CD4-positive, alpha-beta T cell treated with Interleukin-1 beta for 1 hour (primary cell): ENCODE measurements at places on chromosomes 16 and 17.
A peak's percentile ranks its signal among the peaks of the same experiment; 100 is the strongest.

GRCh38 chr17:68819465-68819864 is 135.7 kb downstream of the ABCA8 start:
- DNase-seq: no peak

GRCh38 chr17:1590747-1591473 is 28.3 kb upstream of the PITPNA start:
- no peak for DNase-seq

DNA sequence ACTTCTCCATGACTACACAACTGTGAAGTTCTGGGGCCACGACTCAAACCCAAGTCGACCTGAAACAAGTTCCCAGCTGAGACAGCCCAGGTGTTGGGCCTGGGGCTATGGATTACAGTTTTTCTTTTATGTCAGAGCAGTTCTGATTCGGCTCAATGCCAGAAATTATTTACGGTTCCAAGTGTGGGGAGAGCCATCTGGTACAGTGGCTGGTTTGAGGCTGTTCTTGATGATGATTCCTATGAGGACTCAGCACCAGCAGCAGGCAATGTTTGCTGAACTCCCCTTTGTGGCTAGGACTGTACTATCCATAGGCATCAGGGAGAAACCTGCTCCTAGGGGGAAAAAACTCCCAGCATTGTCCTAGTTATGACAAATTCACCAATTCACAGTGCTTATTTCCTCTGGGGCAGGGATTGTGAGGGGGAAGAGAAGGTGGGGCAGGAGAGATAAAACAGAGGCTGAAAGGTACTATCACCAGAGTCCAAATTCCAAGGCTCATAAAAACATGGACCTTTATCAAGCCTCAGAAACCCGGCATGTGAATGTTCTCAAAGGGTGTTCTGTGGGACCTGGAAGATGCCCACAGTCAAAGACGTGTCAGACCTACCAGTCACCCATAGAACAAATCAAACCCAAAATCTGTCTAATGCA is 18.2 kb upstream of the CMTM4 start:
- DNase-seq: no peak

- DNase-seq: no peak
These were observed 22.1 kb upstream of the HNF1B start for GRCh38 chr17:37766971-37767370.

GRCh38 chr17:82295472-82295814 is 21.9 kb upstream of the CSNK1D start:
- DNase-seq: no peak

- DNase-seq: no peak
These were observed 294.6 kb downstream of the CNTNAP4 start for GRCh38 chr16:76571755-76572154.

GRCh38 chr17:50631195-50631907 is 3.3 kb upstream of the ABCC3 start:
- no peak for DNase-seq

DNA sequence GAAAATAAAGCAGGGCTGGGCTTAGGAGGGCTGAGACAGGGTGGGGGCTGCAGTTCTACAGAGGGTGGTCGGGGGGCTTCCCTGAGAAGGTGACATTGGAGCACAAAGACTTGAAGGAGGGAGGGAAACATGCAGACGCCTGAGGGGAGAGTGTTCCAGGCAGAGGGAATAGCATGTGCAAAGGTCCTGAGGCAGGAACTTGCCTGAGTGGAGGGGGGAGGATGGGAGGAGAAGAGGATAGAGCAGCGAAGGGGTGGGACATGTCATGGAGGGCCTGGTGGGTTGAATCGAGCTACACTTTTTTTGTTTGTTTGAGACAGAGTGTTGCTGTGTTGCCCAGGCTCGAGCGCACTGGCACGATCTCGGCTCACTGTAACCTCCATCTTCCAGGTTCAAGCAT is 33.0 kb downstream of the GINS3 start:
- DNase-seq: no peak

GRCh38 chr17:16933317-16934132 is 38.4 kb downstream of the TNFRSF13B start:
- DNase-seq: no peak

DNA sequence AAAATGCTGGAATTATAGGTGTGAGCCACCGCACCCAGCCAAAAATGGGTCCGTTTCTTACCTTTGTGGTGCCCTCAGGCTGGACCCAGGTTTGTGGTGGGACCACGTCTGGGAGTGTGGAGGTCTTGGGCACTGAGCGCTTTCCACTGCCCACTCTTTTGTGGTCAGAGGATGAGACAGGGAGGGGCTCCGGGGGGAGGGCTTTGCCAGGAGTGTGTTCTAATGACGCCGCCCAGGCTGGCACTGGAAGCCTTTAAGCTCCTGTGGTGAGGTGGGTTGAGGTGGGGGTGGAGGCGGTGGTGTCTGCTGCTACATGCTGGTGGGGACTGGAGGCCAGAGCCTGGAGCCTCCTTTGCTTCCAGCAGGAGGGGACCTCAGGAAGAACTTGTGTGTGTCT is 12.8 kb upstream of the ADCY7 start:
- no peak for DNase-seq

- no peak for DNase-seq
These were observed 61.8 kb downstream of the EMP2 start for GRCh38 chr16:10518479-10519041.

- no peak for DNase-seq
These were observed 84.9 kb downstream of the TMEM114 start for GRCh38 chr16:8505327-8505991.

GRCh38 chr16:85869785-85870558 is 29.0 kb upstream of the IRF8 start:
- no peak for DNase-seq

DNA sequence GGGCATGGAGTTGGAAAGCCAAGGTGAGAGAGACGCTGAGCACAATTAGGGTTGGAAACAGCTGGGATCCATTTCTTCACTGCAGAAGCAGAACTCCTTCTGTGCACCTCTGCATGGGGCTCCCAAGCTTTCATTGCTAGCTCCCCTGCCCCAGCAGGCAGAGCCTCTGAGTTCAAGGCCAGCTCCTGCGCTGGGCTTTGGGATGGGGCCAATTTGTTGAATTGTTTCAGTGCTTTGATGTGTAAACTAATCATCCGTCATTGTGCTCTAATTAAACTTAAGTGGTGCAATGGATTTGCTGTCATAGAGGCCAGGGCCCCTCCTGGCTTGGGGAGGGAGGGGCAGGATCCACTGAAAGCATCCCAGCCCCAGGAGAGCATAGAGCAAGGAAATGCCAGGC is 13.5 kb upstream of the LYRM9 start:
- no peak for DNase-seq

DNA sequence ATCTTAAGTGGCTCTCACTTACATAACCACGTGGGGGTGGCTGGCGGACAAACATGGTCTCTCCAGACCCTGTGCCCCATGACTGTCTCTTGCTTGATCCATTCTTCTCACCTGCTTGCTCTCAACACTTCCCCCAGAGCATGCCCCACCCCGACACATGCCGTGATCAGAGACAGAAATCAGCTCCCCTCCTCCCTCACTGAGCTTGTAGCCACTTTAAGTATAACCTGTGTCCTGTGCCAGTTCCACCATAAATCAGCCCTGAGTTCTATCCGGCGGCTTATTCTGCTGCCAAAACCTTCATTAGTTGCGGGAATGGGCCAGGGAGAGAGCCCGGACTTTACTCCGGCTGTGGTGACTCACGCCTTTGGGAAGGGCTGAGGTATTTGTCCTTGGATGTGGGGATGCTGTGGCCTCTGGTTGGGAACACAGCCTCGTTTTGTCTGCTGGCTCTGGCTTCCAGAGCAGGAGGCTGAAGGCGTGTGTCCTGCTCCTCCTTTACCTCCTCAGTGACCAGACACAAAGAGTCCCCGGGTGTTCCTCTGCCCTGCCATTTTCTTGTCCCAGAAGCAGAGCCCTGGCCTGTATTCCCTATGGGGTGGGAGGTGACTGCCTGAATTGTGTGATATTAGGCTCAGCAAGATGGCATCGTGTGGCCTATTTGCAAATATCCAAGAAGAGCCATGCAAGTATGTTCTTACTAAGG is 21.1 kb downstream of the ANKRD40 start:
- no peak for DNase-seq

GRCh38 chr17:1413281-1413791 is 13.3 kb upstream of the YWHAE start:
- DNase-seq: no peak

DNA sequence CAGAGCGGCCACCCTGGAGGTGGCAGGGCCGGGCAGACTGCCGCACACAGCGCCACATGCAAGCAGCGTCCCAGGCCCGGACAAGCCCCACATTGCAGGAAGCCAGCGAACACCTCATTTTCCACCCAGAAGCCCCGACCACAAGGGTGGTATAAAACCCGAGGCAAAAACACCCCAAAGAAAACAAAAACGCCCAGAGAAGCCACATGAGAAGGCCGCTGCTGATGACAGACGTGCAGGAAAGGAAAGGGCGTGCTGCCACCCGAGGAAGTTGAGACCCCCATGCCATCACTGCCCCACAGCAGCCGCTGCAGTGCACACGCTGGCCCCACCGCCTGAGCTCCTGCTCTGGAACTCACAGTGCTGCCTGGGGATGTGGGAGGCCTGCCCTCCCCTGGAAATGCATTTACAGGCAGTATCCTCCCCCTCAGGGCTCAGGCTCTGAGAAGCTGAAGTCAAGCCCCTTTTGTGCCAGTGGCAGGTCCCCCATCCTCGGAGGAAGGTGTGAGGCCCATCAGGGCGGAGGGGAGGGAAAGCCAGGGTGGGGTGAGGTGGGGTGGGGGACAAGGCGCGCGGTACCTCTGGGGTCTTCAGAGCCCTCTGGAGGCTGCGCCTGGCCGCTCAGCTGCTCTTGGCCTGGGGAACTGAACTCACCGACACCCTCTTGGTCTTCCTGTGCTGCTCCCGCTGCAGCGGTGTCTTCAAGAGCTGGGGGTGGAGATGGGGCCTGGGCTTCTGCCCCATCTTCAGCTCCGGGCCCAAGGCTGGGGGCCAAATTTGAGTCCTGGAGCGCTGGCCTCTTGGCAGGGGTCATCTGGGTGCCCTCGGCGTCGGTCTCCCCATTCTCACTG is 62.0 kb downstream of the IL21R start:
- DNase-seq: peak; percentile 71

DNA sequence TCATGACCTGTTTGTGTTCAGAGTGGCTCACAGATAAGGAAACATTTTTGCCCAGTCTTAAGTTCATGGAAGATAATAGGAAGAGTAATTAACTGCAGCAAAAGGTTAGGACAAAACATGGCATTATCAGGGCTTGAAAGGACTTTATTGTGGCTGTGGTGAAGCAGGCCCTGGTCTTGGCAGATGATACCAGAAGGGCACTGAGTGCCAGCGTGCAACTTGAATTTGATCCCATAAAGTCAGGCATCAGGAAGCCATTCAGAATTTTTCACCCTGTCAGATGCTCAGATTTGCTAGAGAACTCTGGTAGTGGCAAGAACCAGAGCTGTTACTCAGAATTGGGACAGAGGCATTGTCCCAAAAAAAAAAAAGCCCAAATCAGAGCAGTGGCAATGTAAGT is 11.2 kb upstream of the COG7 start:
- no peak for DNase-seq

DNA sequence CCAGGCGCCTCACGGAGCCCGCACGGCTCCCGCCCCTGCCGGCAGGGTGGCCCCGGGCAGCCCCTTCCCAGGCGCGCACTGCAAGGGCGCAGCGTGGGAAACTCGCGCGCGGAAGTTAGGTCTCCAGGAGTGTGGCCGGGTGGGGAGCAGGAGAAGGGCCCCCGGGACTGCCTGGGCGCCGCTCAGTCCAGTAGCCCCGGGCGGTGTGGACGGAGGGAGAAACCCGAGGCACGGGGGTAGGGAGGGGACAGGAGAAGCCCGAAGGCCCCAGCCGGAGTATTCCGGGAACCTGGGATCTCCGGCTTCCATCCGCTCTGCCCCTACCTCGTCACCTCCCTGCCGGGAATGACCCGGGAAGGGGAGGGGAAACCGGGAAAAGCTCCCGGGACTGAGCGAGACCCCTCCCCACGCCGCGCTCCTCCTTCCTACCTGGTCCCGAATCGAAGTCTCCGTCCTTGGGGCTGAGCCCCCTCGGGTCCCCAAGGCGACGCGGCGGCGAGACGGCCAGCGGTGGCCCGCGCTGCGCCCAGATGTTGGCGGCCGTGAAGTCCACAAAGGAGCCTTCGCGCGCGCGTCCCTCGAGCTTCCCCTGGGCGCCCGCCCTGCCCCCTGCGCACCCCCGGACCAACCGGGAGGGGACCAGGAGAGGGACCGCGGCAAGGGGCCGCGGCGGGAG is 418 bp downstream of the SOCS3 start:
- no peak for DNase-seq

- DNase-seq: no peak
These were observed 2.8 kb upstream of the ATXN2L start for GRCh38 chr16:28820016-28820415.

DNA sequence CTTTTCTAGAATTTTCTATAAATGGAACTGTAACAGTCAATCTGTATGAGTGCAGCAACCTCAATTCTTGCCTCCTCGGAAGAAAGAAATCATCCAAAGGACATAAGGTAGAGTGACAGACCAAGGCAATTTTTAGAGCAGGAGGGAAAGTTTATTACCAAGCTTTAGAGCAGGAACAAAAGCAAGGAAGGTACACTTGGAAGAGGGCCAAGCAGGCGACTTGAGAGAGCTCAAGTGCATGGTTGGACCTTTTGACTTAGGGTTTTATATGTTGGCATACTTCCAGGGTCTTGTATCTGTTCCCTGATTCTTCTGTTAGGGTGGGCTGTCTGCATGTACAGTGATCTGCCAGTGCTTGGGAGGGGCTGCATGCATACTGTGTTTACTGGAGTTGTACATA is 50.3 kb downstream of the SCNN1G start:
- DNase-seq: no peak

GRCh38 chr17:56038131-56038530 is 115.1 kb upstream of the ANKFN1 start:
- DNase-seq: no peak

DNA sequence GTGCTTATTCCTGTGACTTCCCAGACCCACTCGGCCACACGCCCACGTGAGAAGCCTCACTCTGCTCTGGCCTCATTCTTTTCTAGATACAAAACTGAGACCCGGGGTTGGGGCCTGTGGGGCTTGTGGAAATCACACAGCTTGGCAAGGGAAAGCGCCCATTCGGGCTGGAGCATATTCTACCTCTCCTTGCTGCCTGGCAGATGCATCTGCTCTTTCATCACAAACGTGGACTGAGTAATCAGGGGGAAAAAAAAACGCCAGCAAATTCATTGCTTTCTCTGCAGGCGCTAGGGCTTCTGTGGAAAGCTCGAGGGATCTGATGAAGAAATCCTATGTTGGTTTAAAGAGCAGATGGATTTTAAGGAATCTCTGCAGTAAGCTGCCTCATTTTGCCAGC is 44.4 kb downstream of the DNAH9 start:
- DNase-seq: no peak

GRCh38 chr16:30473231-30474073 is 910 bp downstream of the ITGAL start:
- peak; percentile 52 for DNase-seq
